ENCODE measurements at places on chromosomes 7 and 10.
A peak's percentile ranks its signal among the peaks of the same experiment; 100 is the strongest.

DNA sequence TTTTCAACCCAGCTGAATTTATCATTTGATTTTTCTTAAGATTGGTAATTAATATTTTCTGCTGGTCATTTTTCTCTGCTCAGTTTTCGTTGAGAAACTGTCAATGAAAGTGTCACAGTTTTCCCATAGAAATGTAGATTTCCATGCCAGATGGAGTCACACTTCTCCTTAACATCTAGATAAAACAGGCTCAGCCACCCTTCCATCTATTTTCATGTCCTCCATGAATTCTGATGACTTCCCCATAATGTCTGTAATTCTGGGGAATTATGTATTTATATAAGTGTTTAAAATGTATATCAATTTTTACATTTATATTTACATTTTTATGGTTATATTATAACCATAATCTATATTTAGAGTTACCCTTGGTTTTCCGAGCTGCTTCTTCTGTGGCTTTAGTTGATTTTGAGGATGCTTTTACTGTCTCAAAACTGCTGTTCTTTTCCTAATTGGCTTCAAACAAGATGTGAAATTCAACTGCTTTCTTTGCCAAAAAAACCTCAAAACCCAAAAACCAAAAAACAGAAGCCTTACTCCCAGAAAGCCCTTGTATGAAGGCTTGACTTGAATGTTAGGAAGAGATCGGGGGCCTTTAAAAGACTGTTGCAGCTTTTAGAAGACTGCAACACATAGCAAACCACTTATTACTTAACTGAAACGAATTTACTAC lies 95.4 kb upstream of the CDCA7L start:
- DNase-seq, result no peak

DNA sequence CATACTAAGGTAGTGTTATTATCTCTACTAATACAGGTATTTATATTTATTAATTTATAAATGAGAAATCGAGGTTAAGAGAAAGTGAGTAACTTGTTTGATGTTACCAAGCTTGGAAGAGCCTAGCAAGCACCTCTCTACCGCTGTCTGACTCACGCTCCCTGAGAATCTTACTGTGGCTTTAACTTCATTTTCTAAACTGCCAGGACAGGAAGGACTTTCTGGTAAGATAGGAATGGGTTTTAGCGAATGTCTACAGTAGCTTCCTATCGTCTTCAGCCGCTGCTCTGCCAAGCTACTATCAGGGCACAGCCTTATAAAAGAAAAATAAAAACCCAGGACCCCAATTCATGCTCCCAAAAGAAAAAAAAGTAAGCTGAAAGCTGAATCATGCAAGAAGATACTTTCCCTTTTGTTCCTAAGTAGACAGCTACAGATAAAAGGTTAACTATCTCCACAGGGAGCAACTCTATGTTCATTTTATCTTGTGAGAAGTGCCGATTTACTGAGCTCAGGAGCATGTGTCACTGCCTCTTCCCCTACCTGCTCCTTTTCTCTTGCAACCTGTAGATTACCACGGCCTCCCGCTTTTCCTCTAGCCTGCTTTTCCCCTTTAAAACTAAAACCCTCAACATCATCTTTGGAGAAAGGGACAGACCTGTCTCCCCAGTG lies 60.2 kb downstream of the THNSL1 start:
- DNase-seq, result no peak

DNA sequence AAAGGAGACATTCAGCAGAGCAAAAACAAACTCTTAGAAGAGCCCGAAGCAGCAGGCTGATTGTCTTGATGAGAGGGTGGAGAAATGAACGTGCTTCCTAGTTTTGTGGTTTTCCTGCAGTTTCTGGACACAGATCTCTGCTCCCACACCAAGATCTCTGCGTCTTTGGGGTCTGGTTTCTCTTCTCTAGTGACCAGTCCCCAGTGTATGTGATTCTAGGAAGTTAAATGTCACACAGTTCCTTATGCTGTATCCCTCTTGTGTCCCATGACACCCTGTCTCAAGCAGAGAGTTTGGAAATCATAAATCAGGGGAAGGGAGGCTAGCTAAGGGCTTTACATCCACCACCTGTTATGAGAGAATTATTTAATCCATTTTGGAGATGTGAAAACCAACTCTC lies 55.4 kb upstream of the KLF14 start:
- no peak for DNase-seq

GRCh38 chr7:157970744-157971143 lies 616.9 kb downstream of the PTPRN2 start:
- DNase-seq, result peak; percentile 29

- DNase-seq, result no peak
Observed at GRCh38 chr10:110399106-110399964, 94.6 kb upstream of the SMNDC1 start.

GRCh38 chr7:81802251-81802650 lies 32.4 kb upstream of the HGF start:
- DNase-seq, result no peak

- DNase-seq, result no peak
Observed at GRCh38 chr7:120775755-120776154, 82.2 kb downstream of the TSPAN12 start.

DNA sequence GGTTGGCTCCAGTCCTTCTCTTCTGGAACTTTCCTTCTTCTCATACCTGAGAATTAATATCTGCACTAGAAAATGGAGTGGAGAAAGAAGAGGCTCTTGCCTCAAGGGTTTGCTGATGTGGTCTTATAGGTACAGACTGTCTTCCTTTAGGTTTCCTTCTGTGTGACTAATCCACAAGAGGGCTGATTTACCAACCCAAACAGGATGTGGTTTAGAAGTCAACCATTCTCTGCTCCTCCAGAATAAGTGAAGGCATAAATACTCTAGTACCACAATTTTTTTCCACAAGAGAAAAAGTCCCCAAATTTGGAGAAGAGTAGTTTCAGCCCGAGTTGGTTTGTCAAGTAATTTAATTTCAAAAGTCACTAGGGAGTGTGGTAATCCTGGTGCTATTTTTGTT lies 85.8 kb downstream of the NRP1 start:
- no peak for DNase-seq

DNA sequence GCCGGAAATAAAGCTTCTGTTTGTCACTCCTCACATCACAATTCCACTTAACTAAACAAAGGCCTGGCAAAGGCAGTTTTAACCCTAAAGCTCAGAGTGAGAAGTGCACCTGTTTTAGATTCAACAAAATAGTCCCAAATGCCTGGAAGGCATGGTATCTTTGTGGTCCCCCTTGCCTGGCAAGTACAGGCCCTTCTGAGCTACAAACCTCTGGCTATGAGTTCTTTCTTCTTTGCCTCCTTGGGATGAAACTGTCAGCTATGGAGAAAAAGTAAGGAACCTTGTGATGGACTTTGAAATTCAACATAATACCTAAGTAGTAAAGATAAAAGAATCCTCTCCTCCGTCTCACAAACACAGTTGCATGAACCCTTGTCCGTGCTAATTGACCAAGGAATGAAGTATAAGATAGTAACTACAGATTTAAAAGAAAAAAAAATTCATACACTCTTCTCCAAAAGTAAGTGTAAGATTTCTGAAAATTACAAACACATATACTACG lies 244.5 kb upstream of the ETV1 start:
- DNase-seq, result no peak

- DNase-seq, result no peak
Observed at GRCh38 chr7:151051108-151051507, 2.8 kb downstream of the ASIC3 start.

GRCh38 chr7:20241911-20242261 lies 24.7 kb upstream of the MACC1 start:
- no peak for DNase-seq

- no peak for DNase-seq
Observed at GRCh38 chr7:84393786-84394185, 199.2 kb upstream of the SEMA3A start.

- DNase-seq, result no peak
Observed at GRCh38 chr10:22372917-22373316, 27.6 kb downstream of the SPAG6 start.

DNA sequence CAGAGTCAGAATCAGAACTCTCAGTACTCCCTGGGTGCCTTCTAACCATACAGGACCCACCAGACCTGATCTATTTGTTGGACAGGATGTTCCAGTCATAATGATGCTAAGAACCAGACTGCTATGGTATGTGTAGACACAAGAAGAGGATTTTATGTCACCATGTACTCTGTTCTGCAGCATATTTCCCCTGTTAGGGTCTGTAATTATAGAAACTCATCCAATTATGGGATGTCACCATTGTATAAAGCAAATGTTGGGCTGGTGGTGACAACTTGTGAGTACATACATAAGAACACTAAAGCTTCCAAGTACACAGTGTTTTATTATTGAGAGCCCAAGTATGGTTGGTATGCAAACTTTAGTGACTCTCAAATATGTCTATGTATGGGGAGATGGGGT lies 67.1 kb upstream of the AGBL3 start:
- no peak for DNase-seq

DNA sequence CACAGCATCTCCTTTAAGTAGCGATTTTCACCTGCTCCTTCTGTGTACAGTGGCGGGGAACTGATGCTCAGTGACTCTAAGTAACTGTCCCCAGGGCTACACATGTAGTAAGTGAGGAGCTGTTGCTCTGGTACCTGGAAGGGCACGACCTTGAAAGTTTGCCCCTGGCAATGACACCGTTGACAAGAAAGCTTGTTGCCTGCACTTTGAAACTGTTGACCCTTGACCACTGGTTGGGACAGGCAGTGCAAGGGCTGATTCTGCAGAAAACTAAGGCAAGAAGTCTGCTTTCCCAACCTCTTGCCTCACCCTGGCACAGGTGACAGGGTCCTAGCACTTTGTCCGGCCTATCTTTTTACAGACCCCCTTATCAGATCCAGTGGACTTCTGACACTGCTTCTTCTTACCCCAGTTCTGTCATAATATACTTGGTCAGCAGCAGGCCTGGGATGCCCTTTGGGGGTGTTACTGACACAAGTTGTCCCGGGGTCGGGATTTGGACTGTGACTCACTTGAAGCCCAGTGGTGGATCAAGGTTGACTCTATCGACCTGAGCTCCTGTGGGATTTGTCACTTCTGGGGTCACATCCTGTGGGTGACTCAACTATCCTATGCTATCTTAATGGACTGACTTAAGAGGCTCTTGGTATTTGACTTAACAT lies 5.8 kb downstream of the ACSL5 start:
- DNase-seq, result no peak

- DNase-seq, result no peak
Observed at GRCh38 chr10:131102676-131103075, 208.8 kb downstream of the TCERG1L start.

DNA sequence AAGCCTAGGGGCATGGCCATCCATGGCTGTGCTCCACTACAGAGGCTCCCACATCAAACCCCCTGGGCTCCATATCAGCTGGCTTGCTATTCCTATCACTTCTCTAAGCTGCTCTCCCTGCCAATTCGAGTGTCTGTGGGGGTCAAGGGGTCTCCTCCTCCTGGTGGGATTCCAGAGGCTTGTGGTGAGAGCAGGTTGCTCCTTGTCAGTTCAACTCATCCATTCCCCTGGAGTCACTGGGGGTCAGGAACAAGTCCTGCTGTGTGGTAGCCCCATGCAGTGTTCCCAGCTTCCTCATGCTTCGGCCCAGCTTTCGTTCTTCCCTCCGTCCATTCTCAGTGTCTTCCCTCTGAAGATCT lies 86.6 kb upstream of the UNC5B start:
- DNase-seq, result no peak

DNA sequence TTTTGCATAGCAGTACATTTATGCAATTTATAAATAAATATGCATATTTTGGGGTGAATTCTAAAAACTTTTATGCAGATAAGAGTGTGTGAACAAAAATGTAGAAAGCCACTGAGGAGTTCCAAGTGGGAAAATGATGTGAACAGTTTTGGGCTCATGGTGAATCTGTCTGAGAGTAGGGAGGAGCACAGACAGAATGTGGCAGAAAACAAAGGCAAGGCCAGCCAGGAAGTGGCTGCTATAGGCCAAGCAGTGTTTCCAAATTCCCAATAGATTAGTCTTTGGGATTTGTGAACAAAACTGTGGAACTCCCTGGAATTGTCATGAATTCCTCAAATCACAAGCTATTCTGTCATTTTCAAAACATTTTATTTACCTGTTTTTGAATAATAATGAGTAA lies 73.6 kb upstream of the AMPH start:
- DNase-seq, result no peak

All from chondrocyte (in vitro differentiated cells).